ENCODE measurements at places on chromosomes 2 and 18.
A peak's percentile ranks its signal among the peaks of the same experiment; 100 is the strongest.

DNA sequence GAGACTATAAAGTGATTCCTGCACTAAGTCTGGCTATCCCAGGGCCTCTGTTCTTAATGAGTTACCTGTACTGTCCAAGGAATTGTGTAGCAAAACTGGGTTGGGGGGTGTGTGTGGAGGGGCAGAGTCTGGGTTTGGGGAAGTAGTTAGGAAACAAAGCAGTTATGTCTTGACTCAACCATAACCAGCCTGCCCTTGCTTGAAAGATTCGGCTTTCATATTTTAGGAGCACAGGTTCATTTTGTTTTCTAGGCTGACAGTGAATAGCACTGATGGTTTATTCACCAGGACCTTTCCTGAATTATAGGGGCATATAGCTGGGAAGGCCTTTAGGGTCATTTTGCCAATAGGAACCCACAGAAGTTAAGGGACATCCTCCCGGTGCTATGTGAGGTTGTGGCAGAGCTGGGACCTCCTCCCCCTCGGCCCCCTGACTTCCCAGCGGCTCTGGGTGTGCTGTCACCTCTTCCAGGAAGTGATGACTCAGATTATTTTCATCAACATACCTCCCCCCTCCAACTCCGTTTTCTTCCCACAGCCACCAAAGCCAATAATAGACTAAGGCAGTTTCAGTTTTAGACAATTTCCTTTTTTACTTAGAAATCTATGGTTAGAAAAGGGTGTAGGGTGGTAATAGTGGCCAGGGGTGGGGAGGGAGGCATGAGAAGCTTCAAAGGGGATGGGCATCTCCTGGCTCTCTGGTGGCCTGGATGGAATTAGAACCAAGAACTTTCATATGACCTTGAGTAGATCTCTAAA, 44.8 kb downstream of the SETBP1 start:
- DNase-seq, result no peak

- no peak for DNase-seq
These were observed 15.3 kb upstream of the TGIF1 start for GRCh38 chr18:3434685-3435084.

DNA sequence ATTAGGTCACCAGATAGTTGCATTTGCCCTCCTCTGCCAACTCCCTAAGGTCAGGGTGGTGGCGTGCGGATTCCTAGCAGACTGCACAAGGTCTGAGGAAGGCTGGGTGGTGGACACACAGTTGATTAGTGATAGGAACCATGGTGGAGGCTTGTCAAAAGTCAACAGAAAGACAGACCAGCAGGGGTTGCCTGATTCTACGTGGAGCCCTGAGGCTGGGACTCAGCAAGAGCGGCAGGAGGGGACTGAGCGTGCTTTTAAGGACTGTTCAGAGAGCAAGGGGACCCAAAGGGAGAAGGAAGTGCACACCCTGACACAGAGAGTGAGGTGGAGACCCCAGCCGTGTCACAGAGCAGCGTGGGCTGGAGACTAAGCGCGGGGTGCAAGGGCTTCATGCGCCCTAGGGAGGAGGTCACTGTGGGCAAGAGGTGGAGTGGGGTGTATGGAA, 513.2 kb downstream of the RNF144A start:
- no peak for DNase-seq

GRCh38 chr2:24659862-24660261, 133.3 kb downstream of the PTRHD1 start:
- peak; percentile 26 for DNase-seq

DNA sequence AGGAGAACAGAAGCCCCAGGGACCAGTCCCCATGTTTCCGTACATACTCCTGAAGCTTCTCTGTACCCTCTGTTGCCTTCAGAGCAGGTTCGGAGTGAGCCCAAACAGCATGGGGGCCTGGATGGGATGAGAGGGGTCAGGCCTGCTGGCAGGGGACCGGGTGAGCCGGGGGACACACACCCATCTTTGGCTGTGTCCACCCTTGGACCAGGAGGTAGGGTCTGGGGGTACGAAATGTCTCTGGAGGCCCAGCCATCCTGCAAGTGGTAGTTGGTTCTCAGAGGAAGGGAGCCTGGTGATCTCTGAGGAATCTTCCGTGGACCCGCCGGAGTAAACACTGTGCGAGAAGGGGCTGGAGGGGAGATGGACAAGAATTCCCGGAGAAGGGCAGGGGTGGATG, 15.3 kb downstream of the FBLN7 start:
- DNase-seq, result no peak
